ENCODE measurements at places on chromosomes 11 and 22.

- DNase-seq = no peak
Measured at GRCh38 chr11:22668005-22668796, 1.8 kb downstream of the GAS2 start.

- no peak for DNase-seq
Measured at GRCh38 chr22:30077279-30077880, 2.9 kb upstream of the HORMAD2 start.

GRCh38 chr11:104858882-104859775 lies 39.1 kb downstream of the CASP12 start:
- peak; percentile 6 for DNase-seq

GRCh38 chr11:19739872-19740271 lies 27.2 kb downstream of the NAV2 start:
- DNase-seq = no peak

GRCh38 chr11:67323526-67323925 lies 20.2 kb downstream of the SSH3 start:
- DNase-seq = no peak

GRCh38 chr22:37661160-37661924 lies 2.8 kb downstream of the PDXP start:
- peak; percentile 39 for DNase-seq

GRCh38 chr22:49300241-49300640 lies 527.4 kb downstream of the BRD1 start:
- DNase-seq = no peak

GRCh38 chr11:66708094-66708493 lies 20.9 kb downstream of the SPTBN2 start:
- no peak for DNase-seq

GRCh38 chr22:46201059-46201757 lies 48.9 kb downstream of the CDPF1 start:
- no peak for DNase-seq

DNA sequence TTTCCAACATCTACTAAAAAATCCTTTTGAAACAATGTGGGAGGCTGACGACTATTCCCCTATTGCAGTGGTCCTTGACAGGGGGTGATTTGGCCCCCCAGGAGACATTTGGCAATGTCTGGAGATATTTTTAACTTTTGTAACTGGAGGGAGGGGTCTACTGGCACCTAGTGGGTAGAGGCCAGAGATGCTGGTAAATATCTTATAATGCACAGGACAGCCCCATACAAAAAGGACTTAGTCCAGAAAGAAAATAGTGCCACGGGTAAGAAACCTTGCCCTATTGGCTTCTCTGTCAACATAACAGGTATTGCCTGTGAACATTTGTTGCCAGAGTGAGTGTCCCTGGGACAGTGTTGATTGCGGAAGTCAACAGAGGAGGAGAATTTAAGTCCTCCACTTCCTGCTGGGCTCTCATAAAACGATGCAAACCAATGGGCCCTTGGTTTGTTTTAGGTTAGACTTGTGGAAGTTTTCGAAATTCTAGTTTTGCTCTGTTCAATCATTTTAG lies 101.6 kb downstream of the MAML2 start:
- no peak for DNase-seq

DNA sequence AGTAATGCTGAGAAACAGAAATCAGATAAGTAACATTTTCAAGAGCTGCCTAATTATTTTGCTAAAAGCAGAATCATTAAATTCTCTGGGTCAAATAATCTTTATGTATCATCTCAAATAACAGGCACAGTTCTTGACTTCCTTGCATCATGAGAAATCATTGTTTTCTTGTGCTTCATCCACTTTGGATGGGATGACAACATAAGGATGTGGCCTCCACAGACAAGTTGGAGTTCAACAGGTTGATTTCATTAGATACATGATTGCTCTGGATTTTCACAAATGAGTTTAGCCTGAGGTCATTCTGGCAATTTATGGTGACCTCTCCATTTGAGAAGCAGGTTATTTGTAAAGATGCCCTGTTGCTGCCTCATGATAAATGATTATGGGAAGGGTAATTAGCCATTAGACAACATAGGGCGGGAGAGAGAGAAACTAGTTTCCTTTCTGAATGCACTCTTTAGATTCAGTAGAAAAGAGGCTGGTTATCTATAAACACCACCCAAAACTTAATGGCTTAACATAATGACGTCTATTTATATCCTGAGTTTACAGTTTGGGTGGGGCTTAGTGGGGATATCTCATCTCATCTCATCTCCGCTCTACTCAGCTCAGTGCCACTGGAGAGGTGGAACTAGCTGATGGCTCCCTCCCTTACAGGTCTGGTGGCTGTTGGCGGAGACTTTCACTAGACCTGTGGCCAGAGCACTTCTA lies 35.0 kb upstream of the ADORA2A start:
- no peak for DNase-seq

- DNase-seq = no peak
Measured at GRCh38 chr11:762421-763072, 14.7 kb downstream of the GATD1 start.

DNA sequence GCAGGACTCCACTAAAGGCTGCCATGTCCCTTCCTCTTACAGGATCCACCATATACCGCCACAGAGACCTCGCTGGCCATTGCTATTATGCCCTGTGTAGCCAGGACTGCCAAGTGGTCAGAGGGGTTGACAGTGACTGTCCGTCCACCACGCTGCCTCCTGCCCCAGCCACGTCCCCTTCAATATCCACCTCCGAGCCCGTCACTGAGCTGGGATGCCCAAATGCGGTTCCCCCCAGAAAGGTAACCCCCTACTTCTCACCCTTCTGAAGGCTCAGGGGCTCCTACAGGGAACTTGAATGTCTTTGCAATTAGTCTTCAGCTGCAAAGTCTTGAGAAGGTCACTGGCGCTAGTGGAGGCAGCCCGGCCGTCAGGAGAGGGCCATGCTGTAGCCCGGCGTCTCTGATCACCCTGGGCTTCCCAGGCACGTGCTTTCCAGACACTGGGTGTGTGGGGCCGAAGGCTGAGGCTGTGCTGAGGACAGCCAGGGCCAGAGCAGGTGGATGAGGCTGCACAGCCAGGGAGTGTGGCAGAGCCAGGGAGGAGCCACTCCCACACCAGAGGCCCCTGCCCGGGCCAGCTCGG lies 30.0 kb upstream of the MUC5B start:
- DNase-seq = no peak

DNA sequence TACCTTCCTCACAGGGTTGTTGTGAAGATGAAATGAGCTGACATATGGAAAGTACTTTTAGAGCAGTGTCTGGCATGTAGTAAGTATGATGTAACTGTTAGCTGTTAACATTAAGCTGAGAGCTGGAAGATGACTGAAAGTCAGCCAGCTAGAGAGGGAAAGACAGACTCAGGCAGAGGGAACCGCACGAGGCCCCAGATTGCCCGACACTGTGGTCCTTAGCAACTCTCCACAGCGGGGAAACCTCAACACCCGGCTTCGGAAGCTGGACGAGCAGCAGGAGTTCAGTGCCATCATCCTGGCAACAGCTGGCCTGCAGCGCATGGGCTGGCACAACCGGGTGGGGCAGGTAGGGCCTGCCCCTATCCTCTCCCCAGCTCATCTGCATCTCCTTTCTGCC lies 6.5 kb downstream of the HMBS start:
- DNase-seq = no peak
